NK-92 treated with Interleukin-12 subunit alpha and Interleukin-12 subunit beta, amount 100 ng/mL, for 24 hours (cell line): ENCODE measurements at places on chromosomes 1 and 21.

DNA sequence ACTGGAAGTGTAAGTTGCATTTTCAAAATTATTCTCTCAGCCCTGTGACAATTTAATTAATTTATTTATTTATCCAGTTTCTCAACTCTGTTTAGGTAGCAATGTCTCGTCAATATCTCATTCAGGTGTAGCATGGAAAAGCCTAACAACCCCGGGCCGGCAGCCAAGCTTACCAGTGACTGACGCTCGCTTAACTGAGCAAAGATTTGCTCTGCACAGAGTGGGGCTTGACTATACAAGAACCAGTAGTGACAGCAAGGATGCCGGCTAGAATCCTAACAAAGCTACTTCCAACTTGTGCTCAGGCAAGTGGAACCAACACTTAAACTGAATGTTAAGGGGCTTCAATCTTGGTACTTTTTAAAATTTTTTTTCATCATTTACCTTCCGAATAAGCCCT is 80.9 kb upstream of the ESRRG start:
- DNase-seq: no peak

- peak; percentile 96 for DNase-seq
These were observed 564 bp upstream of the HMGN1 start for GRCh38 chr21:39349211-39350093.

GRCh38 chr21:38256599-38257302 is at the start of gene KCNJ15:
TSS of gene KCNJ15 (plus strand) at chr21:38256991. CDS start at chr21:38299262, 42,271 bp downstream.
- no peak for DNase-seq

DNA sequence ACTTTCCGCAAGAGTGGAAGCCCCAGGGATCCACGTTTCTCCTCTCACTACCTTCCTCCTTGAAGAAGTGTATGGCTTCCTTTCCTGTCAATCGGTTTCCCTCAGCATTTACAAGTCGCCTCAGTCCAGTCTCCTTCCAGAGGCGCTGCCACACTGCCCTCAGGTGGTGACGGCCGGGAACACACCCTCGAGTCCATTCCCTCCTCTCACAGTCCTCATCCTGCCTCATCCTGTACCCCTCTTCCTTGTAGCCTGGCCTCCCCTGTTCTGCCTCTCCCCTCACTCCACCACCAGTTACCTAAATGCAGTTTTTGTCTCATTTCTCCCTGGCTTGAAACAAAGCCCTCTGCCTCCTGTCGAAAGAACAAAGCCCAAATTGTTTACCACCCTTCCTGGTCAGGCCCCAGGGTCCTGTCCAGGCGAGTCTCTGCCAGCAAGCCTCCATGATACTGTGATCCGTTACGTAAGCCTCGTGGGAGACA is 23.2 kb upstream of the LSM10 start:
- peak; percentile 71 for DNase-seq

- no peak for DNase-seq
These were observed 17.4 kb upstream of the GJA9 start for GRCh38 chr1:38898653-38899230.

DNA sequence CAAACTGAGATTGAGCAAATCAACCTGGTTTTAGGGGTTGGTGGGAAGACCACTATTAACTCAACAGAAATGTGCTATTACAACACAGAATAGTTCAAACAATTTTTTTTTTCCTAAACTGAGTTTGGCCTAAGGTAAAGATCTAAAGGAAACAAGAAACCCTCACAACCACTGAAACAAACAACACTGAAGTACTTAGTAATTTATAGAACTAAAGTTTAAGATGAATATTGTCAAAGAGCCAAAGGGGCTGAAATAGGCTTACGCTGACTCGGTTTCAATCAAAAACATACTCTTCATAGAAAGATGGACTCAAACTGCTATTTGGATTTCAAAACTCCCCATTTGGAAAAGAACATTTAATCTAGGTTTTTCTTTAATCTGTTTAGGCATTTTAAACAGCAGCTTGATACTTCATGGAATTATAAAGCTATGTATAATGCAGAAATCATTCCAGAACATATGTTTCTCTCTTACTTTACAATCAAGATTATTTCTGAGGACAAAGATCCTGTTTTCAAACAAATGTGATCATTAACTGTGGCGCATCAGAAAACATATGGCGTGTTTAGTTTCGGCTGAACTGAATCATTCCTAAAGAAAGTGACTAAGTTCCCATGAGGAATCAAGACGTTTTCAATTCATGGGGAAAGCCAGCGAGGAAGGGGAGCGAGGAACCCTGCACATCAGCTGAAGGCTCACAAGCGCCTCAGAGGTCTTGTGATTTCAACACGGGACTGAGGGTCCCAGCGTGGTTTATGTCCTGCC is 62.7 kb downstream of the SYT6 start:
- no peak for DNase-seq

DNA sequence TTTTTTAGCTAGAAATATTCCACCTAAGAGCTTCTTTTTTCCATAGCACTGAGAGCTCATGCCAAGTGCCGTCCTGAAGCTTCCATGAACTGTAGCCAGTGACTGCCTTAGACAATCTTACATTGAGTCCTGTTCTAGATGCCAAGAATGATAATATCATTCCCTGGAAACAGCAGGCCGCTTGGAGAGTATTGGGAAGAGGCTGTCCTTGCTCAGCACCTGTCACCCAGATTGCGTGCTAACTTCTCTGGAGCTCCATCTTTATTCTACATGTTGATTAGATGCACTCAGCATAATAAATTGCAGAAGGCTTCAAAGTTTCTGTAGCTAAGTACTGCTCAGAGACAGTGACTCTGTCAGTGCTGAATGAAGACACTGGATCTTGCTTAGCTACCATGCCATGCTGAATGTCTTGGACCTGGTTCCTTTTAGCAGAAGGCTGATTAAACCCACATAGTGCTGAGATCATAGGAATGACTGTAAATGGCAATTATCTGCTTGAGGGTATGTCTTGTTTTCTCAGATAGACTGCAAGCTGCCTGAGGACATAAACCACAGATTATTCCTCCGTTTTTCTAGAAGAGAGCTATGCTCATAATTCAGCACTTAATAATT is 83.1 kb upstream of the IRF2BP2 start:
- DNase-seq: no peak

DNA sequence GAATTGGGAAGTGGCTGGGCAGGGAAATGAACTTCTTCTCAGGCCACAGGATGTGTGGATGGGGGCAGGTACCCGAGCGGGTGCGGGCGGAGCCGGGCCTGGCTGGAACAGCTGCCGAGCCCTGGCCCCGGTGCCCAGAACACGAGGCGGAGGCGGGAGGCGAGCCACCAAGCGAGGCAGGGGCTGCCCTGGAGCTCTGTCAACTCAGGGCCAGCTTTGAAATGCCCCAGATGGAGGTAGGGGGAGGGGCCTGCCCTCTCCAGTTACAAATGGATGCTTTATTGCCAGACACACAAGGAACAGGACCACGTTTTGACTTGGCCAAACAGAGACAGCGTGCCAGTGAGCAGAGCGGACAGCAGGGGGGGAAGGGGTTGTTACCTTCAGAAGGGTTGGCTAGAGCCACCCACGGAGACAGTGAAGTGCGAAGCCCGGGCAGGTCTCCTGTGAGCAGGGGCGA is 240.4 kb downstream of the SDCCAG8 start:
- DNase-seq: no peak

DNA sequence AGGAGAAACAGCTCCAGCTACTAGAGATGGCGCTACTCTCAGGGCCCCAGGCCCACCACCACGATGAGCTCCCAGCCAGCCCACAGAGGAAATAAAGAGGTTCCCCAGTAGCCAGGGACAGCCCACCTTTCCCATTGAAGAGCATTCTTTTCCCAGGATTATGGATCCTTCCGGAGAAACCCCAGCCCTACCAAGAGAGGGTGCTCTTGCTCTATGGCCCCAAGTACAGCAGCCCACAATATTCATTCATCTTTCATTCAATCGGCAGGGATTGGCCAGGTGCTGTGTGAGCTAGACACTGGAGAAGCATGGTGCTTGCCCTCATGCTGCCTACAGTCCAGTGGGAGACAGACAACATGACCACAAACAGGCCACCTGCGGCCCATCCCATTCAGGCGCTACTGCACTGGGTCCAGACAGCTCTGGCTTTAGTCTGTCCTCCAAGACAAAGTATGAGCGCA is 29.9 kb downstream of the PMVK start:
- no peak for DNase-seq

DNA sequence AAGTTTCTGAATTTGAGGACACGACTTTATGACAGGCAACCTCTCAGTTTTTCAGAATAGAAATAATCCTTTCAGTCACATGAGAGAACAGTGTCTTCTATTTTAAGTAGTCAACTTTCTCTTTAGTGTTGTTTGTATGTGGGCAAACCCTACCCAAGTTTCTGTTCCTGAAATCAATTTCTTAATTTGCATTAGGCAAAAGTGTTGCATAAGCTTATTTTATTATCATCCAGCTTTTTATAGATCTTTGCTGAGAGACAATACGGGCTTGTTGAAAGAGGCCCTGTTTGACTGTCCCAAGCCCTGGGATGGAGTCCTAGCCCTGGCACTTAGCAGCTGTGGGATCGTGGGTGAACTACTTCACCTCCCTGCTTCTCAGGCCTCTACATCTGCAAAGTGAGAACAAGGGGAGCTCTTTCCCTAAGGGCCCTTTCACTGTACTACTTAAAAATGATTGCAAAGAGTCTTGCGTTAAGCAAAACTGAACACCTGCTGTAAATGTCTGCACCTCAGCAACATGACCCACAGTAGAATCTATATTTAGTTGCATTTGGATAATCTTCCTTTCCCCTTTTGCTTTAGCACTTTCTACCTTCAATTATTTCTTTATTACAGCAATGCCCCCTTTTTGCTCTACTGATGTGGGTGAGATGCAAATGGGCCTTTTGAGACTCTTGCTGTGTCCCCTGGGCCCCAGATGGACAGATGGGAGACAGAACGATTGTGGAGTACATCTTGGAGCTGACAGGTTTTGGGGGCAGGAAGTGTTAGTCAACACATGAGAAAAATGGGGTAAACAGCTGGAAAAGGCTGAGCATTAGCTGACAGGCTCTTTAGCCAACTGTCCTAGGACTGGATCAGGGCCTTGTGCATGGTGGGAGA is 41.0 kb upstream of the SCAF4 start:
- DNase-seq: no peak

DNA sequence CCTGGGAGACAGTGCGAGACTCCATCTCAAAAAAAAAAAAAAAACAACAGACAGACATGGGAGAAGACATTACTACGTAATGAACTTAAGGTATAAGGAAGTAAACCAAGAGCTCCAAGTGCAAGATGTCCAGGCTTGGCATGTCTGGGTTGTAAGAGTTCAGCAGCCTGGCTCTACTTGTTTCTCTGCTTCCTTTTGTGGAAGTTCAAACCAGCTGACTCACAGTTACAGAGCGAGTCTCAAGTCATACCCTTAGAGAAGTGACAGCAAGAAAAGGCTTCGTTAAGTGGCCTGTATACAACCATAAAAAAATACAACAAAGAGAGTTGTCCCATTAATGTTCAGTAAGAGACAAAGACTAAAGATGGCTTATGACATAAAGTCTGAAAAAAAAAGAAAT is 1.3 kb downstream of the RIT1 start:
- no peak for DNase-seq

DNA sequence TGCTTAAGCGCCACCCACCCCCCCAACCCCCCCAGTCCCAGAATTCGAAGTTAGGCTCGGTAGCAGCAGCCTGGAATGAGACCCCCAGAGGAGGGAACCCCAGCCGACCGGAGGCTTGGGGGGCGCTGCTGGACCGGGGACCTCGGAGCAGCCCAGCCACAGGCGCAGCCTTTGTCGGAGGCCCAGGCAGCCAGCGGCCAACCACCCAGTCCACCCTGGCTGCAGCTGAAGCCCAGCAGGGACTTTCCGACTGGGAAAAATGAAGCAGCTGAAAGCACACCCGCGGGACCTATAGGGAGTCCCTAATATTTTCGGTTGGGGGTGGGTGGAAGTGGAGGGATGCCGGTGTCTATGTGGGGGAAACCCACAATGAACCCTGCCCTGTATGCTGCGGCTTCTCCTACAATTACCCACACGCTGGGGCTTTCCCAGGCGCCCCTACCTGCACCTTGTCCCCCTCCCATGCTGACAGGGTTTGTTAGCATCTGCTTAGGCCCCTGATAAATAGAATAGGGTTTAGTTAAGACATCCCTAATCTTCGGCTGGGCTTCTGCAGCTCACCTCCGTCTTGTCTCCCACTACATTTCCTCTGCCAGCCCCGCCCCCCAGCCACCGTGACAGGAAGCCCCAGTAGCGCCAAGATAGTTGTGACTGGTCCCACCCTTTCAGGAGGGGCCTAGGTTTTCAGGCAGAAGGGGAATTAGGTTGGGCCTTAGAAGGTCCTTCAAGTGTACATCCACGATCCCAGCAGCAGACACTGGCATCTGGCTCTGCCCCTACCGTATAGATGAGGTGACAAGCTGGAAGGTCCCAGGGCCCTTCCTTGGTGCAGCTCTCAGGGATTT is 838 bp downstream of the CCDC28B start:
- peak; percentile 67 for DNase-seq

DNA sequence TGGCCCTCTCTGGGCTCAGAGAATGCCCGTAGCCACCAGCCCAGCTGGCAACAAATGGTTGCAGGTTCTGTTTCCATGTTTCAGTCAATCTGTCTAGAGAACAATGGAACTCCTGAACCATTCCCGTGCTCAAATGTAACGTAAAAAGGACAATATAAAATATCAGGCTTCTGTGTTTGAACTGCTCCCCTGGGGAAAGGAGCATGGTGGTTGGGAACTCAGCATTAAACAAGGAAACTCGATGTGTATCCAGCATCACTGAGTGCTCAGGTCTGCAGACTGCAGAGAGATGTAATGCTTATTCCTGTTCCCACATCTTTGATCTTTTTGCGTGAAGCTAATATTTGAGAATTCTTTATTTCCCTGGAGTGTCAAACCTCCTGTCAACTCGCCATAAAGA is 326.5 kb downstream of the KIF26B start:
- no peak for DNase-seq

- no peak for DNase-seq
These were observed 245.0 kb downstream of the FOXD2 start for GRCh38 chr1:47682786-47683350.

GRCh38 chr1:156463874-156464273 is 36.7 kb downstream of the MEF2D start:
- no peak for DNase-seq

DNA sequence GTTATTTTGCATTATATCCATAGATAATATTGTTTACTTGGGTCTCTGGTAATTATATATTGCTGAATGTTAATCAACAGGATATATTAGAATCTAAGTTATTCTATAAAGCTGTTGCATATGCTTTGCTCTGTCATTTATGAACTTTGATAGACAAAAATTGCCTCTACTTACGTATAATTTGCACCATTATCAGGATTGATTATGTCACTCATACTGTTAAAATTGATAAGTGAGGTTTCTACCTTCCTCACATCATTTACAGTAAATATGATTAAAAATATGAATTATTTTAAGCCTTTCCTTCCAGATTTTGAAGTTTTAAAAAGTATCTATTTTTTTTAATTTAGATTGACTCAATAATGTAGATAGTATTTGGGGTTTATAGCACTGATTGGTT is 1540.4 kb upstream of the PRMT6 start:
- no peak for DNase-seq

GRCh38 chr1:227785805-227786671 is 29.4 kb upstream of the PRSS38 start:
- DNase-seq: no peak

- DNase-seq: no peak
These were observed 68.9 kb downstream of the IFI44 start for GRCh38 chr1:78718566-78718965.
